ENCODE measurements at places on chromosomes 3 and 15.

- no peak for DNase-seq
These were observed 23.8 kb upstream of the CDAN1 start for GRCh38 chr15:42760759-42761158.

- DNase-seq, result no peak
These were observed 32.4 kb upstream of the ALCAM start for GRCh38 chr3:105334138-105334882.

DNA sequence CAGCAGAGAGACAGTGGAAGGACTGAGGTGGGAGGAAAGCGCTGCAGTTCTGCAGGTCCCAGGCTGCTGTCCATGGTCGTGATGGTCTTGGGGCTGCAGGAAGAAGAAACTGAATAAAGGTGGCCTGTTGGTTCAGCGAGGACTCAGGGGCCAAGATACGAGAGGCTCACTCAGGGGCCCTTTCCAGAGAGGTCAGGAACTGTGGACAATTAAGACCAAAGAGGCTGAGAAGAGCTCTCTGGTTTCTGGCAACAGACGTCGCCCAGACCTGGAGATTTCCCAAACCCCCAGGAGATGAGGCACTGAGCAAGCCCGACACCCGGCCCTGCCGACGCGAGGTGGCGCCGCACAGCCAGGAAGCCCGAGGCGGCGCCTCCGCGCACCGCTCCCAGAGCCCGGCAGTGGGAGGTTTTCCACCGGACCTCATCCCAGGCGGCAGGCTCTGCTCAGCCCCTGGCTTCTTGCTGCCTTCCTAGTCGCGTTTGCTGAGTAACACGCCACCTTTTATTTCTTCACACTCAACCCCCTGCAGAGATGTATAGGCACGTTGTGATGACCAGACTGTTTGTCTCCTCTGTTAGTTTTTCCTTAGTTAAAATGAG is 56.4 kb upstream of the ARRDC4 start:
- no peak for DNase-seq

GRCh38 chr3:127959873-127960272 is 44.8 kb downstream of the KBTBD12 start:
- no peak for DNase-seq

DNA sequence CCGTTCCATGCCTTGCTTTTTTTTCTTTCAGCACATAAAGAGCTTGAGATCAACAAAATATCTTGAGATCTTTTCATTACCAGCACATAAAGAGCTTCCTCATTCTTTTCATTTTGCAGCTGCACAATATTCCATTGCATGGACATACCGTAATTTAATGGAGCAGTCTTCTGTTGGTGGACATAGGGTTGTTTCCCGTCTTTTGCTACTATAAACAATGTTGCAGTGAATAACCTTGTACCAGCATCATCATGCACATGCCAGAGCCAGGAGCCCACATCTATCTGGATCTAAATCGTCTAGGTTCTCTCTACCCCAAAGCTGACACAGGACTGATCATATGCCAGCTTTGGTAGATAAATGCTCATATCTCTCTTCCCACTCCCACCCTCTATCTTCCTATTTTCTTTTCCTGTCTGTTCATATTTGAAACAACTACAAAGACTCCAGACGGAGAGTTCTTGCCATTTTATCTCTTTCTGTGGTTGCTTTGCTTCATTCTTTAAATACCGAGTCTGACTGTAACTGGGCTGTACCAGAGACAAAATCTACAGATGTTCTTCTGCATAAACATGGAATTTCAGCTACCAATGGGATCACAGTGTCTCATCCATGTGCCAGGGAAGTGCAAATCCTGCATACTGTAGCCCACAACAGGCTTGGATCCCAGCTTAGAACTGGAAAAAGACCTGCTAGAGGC is 47.1 kb upstream of the AKAP13 start:
- DNase-seq, result no peak

DNA sequence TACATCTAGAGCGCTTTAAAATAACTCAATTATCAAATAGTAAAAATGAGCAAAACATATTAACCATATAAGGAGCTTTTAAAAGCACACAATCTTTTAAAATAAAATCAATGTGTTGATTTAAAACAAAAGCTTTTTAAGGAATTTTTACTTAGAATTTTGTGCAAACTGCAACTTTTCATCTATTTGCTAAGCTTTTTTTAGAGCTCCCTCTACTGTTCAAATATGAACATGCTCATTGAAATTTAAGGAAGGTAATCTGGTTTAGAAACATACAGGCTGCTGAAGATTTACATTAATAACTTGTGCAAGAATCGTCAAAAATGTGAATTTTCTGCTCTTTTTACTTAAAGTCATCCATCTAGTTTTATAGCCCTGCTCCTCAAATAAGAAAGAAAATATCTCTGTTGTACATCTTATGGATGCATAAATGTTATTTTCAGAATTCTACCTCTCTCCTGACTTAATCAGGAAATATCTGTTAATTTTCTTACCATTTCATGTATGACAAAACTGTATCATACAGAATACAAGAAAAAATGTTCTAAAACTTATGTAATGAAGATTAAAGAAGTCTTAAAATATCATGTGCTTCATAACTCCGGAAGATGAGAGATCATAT is 469.4 kb upstream of the ROBO2 start:
- no peak for DNase-seq

DNA sequence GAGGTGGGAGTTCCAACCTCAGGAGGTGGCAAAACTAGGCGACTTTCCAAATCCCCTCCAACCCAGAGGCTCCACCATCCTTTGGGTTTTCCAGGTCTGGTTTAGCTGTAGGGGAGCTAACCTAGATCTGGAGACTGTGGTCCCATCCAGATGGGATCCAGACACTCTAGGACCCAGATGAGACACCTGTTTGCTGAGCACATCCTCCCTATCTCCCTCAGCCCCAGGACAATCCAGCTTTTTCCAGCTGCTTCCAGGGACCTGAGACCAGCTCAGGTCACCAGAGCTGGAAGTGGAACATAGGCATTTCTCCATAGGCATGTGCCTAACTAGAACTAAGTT is 18.2 kb downstream of the CRTAP start:
- DNase-seq, result no peak

DNA sequence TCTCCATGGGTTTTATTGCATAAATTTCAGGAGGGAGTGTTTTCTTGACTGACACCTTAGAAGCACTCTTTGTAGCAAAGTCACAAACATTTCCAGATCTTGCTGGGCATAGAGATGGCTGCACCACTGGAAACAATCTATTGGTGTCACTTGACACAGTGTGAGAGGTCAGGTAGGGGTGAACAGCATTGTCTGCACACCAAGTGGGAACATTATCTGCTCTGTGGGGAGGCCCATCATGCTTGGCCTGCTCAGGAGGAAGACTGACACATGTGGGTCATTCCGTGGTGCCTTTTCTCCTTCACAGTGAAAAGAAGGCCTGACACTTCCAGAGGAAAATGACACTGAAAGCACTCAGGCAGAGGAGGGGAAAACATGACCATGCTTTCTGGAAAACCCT is 149.9 kb upstream of the GALNT15 start:
- DNase-seq, result no peak

DNA sequence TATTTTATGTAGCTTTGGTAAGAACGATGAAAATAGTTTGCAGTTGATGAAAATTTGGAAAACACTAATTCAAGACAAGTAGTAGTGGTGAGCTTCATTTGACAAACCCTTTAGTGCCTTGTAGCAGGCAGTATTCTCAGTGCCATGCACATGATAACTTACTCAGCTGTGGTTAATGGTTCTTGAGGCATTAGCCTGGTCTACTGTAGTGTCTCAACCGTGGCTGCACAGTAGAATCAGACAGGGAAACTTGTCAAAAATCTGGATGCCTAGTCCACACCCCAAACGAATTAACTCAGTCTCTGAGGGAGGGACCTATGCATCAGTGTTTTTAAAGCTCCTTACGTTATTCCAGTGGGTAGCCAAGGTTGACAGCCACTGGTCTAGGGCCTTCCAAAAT is 45.4 kb downstream of the PSMD6 start:
- DNase-seq, result no peak

- DNase-seq, result no peak
These were observed 33.4 kb downstream of the HRH1 start for GRCh38 chr3:11187681-11188080.

DNA sequence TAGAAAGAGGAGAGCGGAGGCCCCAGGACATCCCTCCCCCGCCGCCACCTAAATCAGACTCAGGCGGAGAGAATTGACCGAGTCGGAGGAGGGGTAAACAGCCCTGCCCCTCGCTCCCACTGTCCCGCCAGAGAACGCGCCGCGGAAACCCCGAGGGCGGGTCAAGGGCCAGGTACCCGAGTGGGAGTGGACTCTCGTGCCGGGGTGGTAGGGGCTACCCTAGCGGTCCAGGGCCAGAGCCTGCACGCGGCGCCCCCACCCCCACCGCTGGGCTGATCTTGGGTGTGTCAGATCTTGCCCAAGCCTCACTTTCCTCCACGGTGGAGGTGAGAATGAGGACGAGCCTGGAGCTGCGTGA is 19.0 kb downstream of the SPATA12 start:
- DNase-seq, result no peak

DNA sequence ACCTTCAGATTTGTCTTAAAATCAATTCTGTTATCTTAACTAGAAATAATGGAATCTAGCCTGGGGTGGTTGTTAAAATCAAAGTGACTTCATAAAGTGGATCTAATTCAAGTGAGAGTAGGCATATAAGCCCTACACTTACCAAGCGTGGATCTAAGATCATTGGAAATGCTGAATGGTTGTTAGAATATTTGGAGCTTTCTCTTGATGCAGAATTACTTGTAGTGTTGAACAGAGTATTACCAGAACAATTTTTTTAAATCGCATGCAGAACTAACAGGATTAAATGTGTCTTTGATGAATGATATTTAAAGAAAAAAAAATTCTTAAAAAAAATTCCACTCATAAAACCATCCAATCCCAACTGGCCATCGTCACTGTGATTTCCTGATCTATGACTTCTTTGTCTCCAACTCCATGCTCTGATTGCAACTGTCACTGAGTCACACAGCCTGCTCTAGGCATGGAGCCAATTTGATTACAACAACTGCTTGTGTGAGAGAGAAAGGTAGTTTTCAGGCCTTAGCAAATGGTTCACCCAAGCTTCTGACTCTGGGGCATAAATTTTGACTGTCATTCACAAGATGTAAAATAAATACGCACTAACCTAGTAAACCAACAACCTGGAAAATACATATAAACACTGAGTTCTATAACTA is 25.9 kb upstream of the SPRED1 start:
- no peak for DNase-seq

- DNase-seq, result peak; percentile 92
These were observed at the start of gene PCCB for GRCh38 chr3:136250059-136250902. PCCB (plus strand) TSS chr3:136250340; CDS start chr3:136250376, 36 bp downstream.

DNA sequence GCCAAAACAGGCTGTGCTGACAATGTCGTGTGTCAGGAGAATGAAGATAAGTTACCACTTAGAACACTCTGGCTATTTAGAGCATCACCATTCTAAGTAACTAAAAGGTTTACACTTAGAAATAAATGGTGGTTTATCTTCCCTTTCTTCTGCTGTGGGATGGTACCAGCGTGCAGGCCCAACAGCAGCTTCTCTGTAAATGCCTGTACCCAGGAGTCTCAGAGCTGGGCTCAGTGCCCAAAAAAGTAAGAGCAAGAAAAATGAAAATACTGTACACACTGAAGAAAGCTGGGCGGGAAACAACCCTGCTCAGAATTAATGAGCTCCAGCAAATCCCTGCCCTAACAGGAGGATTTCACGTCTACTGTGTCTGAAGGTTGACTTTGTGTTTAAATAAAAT is 206.5 kb downstream of the MFSD1 start:
- no peak for DNase-seq

DNA sequence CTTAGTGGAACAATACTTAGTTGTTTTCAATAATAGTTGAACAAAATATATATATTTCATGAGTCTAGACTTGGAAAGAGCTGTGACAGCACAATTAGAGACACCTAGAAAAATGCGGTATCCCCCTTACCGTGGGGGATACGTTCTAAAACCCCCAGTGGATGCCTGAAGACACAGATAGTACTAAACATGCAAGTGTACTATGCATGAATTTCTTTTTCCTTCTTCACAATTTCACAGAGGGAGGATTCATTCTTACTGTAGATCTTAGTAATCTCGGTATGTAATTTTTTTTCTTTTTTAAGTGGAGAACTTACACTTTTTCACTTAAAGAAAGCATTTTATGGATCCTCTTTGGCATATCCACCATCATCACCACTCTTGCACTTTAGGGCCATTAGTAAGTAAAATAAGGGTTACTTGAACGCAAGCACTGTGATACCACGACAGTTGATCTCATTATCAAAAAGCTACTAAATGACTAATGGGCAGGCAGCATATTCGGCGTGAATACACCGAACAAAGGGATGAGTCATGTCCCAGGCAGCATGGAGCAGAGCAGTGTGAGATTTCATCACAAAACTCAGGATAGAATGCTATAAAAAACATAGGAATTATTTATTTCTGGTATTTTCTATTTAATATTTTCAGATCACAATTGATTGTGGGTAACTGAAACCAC is 72.3 kb upstream of the ZNF280D start:
- no peak for DNase-seq

DNA sequence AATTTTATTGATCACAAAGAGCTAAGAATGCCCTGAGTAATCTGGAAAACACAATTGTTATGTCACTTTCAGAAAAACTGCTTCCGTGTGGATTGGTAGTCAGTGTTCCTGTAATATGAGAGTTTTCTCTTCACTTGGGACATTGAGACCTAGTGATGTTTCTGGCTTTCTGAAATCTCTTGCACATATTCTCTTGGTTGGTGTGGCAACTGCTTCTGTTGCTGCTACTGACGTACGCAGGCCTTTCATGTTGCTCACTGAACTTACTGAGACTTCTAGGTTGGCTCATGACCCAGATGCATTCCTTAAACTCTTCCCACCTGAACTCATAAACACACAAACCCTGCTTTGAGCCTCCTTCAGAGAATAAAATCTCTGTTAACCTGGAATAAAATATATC is 175.0 kb upstream of the PFN2 start:
- DNase-seq, result no peak

- peak; percentile 56 for DNase-seq
These were observed 90.4 kb downstream of the FOXP1 start for GRCh38 chr3:71492974-71493771.

DNA sequence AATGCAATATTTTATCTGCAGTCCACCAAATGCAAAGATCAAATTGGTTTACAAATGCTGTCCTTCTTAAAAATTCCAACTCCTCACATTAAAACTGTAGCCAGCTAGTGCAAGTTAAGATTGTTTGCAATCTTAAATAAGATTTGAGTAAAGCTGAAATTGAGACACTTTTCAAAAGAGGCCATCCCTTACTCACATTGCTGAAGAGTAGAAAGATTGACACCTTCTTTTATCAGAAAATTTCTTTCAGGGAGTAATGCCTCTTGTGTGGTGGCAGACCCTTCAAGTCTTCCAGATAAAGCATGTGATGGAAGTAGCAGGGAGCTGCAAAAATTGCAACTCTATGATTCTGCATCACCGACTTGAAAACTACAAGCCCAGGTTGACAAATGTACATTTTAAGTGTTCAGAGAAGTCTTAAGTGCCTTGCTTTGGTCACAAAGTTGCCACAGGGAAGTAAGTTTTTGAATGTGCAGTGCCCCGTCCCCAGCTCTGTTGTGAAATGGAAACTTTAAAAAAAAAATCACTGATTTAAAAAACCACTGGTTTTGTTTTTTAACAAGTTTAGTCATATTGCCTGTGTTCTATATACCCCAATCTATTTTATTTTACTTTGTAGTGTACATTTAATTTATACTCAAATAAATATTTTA is 12.6 kb downstream of the CD86 start:
- no peak for DNase-seq

- DNase-seq, result no peak
These were observed 393.4 kb upstream of the NR2F2 start for GRCh38 chr15:95937128-95937528.

- DNase-seq, result no peak
These were observed 9.8 kb downstream of the GMPS start for GRCh38 chr3:155880286-155880685.

GRCh38 chr15:70672081-70672480 is 91.3 kb downstream of the UACA start:
- DNase-seq, result no peak
